ENCODE measurements at places on chromosomes 16 and 17.
A peak's percentile ranks its signal among the peaks of the same experiment; 100 is the strongest.

DNA sequence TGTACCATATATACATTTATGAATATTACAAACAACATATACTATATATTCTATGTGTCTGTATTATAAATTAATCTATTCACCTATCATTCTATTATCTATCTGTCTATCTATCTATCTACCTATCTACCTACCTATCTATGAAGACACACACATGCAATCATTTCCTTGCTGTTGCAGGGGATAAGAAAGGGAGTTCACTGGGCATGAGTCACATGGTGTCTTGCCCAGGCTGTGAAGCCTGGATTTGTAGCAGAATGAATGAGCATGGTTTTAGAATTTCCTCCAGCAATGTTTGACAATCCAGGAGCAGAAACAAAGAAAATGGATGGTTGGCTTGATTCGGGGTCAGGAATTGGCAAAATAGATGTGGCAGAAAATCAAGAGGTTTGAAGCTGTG lies 23.2 kb upstream of the FAM20A start:
- no peak for DNase-seq

- no peak for DNase-seq
These were observed 211.7 kb downstream of the SEC14L1 start for GRCh38 chr17:77352441-77352840.

GRCh38 chr16:75789237-75789636 lies 62.9 kb upstream of the CPHXL start:
- DNase-seq: no peak

DNA sequence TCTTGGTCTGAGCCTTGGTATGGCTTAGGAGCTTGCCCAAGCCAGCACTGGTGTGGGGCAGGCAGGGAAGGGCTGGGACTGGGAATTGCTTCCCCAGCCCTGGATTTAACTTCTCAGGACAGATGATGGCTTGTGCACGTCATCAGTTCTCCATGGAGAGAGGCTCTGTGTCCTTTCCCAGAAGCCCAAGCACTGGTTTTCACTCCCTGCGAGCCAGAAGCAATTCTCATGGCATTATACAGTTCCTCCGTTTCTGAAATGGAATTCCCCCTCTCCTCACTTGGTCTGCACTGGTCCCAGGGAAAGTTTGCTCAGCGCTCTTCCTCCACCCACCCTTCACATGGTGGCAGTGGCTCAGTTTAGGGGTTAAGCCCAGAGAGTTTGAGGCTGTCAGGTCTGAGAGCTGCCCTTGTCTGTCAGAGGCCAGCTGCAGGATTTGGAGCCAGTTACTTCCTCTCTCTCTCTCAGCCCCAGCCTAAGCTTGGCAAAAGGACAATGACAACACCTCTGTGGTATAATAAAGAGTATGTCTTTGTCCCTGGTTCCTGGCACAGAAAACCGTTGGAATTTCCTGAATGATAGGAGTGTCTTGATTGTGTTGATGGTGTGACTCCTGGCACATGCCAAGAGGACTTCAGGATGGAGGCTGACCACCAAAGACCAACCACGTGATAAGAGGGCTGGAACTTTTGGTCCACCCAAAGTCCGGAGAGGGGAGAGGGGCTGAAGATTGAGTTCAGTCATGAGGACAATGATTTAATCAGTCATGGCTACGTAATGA lies 219.6 kb upstream of the TNRC6C start:
- peak; percentile 22 for DNase-seq

GRCh38 chr17:49901460-49902331 lies 53.8 kb upstream of the TAC4 start:
- DNase-seq: no peak

- no peak for DNase-seq
These were observed 2.3 kb upstream of the HERPUD1 start for GRCh38 chr16:56929639-56930038.
